ENCODE measurements at places on chromosomes 7 and 10.

- no peak for DNase-seq
Measured at GRCh38 chr10:23063973-23064812, 31.2 kb upstream of the MSRB2 start.

DNA sequence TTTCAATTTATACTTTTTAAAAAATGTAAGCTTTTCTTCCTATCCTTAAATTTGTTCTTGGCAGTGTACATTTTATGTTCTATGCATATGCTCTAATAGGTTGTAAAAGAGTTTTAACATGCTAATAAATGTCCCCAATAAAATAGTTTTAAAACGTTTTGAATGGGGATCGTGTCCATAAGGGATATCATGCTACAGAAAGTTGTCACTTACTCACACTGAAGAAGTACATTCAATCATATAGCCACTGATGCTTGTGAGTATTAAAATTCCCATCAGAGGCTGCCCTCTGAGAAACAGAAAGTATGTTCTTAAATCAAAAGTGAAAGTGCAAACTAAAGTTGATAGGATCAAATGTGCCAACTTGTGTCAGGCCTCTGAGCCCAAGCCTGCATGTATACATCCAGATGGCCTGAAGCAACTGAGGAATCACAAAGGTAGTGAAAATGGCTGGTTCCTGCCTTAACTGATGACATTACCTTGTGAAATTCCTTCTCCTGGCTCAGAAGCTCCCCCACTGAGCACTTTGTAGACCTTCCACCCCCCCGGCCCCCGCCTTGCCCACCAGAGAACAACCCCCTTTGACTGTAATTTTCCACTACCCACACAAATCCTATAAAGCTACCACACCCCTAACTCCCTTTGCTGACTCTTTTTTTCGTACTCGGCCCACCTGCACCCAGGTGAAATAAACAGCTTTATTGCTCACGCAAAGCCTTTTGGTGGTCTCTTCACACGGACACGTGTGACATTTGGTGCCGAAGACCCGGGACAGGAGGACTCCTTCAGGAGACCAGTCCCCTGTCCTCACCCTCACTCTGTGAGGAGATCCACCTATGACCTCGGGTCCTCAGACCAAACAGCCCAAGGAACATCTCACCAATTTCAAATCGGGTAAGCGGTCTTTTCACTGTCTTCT is 877 bp upstream of the NOD1 start:
- no peak for DNase-seq

GRCh38 chr10:82953331-82953730 is 1078.3 kb downstream of the NRG3 start:
- DNase-seq = no peak

DNA sequence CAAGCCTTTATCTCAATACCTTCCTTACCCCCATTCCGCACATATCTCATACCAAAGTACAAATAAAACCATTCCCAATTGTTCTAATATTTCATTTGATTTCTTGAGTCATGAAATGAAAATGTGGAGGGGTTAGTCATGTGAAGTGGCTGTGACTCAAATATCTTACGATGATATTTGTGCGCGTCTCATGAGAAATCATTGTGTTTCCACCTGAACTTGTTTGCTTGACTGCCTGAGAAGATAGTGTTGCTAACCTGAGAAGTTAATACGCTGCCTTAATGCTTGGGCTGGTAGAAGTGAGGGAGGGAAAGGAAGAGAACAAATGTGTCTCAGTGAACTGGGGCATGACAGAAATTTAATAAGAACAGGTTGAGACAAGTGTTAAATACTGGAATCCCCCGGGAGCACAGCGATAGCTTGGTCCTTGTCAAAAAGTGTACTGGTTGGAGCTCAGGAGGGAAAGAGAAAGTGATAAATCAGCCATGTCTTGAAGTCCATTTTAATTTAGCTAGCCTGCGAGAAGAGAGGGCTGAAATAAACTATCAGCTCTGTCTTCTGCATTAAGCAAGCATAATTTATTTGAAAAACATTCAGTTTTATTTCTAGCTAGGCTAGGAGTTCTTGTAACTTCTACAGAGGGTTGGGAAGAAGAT is 7.2 kb upstream of the EPHA1 start:
- no peak for DNase-seq

GRCh38 chr10:131906269-131906639 is 5.4 kb downstream of the PPP2R2D start:
- no peak for DNase-seq

GRCh38 chr10:3961082-3961481 is 176.1 kb upstream of the KLF6 start:
- DNase-seq = no peak

DNA sequence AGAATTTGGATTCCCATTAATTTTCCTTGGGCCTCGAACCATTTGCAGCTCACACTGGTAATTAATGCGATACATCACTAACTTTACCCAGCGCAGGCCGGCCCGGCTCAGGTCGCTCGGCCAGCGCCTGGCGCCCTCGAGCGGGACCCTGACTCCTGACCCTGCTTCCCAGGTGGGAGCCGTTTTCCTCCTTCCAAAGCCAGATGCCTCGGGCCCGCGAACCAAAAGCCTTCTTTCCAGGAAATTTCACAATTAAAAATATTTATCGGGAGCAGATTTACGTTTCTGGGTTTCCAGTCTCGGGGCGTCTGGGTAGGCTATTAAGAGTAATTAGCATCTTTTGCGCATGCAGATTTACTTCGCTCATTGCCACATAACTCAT is 12.2 kb downstream of the LBX1 start:
- DNase-seq = no peak

GRCh38 chr7:144691240-144691639 is 144.6 kb downstream of the TPK1 start:
- DNase-seq = no peak

GRCh38 chr7:142298009-142298408 is 40.2 kb upstream of the PRSS58 start:
- no peak for DNase-seq

- no peak for DNase-seq
Measured at GRCh38 chr10:37479469-37479868, 354.1 kb downstream of the ANKRD30A start.

- no peak for DNase-seq
Measured at GRCh38 chr10:9577746-9578145, 1439.9 kb upstream of the CELF2 start.

GRCh38 chr7:34198231-34198641 is 292.9 kb downstream of the BMPER start:
- DNase-seq = no peak

GRCh38 chr10:28367413-28367812 is 64.5 kb upstream of the MPP7 start:
- DNase-seq = no peak

GRCh38 chr10:74081192-74081803 is 69.3 kb downstream of the AP3M1 start:
- DNase-seq = peak; percentile 54

DNA sequence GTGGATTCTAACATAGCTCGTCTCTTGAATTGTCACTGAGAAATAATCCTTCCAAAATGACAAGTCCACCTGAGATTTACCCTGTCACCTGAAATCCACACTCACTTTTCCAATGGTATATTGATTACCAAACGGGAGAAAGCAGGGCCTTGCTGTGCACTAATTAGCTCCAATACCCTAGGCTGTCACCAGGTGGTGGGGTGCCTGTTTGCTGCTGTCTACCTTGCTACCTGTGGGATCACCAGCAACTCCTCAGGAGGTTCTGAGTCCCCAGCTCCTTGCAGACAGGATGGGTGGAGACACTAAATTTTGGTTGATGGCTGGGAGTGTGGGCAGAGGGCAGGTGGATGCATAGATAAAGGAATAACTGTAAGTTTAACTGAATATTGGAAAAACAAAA is 237.2 kb upstream of the ZNF32 start:
- no peak for DNase-seq

DNA sequence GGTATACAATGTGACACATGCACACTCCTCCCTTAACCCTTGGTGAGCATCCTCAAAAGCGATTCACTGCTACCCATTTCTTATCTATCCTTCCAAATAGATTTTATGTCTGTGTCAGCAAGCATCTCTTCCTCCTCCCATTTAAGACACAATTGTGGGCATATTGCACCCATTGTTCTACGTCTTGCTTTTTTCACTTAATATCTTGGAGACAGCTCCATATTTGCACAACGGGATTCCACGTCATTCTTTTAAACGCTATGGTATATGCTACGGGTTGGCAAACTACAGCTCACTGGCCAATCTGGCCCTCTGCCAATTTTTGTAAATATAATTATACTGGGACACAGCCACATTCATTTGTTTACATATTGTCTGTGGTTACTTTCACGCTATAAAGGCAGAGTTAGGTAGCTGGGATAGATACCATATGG is 88.6 kb downstream of the RNF216 start:
- no peak for DNase-seq

- DNase-seq = no peak
Measured at GRCh38 chr7:85771516-85771915, 584.7 kb upstream of the SEMA3D start.

- no peak for DNase-seq
Measured at GRCh38 chr10:98460837-98461499, 14.2 kb upstream of the HPS1 start.

- DNase-seq = no peak
Measured at GRCh38 chr7:93051660-93052059, 66.1 kb downstream of the SAMD9 start.

DNA sequence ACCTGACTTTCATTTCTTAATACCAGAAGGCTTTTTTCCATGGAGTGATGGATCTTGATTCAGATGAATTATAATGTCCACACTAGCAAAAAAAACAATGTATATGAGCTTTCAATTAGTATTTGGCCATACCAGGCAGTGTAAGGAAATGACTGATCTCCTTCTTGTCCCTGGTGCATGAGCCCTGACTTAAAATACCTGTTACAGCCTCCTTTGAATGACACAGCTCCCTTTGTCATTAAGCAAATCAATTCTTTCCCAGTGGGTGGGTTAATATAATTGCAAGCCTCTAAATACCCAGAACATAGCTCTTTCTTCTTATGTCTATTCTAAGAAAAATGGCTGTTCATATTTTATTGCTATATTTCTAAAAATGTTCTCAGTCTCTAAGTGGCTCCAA is 164.7 kb downstream of the C1GALT1 start:
- DNase-seq = no peak

DNA sequence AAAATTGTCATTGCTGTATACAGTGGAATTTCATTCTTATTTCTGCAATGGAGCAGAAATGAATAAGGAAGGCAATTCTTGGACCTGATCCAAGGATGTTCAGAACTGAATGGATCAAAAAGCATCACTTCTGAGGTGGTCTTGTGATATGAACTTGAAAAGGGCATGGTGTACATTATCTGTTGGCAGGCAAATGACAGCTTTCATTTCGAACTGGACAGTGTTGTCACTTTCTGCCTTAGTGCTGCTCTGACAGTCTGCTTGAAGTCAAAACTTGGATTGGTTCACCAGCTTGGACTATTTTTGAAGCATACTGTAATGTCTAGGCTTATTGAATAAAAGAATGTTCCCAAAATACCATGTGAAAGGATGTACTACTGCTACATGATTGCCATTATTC is 52.0 kb downstream of the VCL start:
- DNase-seq = no peak

- no peak for DNase-seq
Measured at GRCh38 chr7:48182718-48183369, 11.6 kb downstream of the ABCA13 start.

DNA sequence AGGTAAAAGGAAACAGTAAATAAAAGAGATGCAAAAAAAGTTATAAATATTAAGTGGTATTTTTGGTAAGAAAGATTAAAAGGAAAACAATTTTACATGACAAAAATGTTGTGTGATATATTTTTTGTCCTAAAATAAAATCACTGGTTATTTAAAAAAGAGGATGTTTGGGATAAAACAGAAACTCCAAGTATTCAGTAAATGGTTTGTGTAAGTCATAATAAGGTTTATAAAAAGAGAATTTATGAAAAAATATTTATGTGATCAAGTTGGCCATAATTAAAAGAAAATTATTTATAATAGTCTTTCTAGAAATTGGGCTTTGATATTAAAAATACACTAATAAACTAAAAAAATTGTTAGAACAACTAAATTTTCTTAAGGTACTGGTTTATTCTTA is 38.2 kb upstream of the FIGNL1 start:
- DNase-seq = no peak

DNA sequence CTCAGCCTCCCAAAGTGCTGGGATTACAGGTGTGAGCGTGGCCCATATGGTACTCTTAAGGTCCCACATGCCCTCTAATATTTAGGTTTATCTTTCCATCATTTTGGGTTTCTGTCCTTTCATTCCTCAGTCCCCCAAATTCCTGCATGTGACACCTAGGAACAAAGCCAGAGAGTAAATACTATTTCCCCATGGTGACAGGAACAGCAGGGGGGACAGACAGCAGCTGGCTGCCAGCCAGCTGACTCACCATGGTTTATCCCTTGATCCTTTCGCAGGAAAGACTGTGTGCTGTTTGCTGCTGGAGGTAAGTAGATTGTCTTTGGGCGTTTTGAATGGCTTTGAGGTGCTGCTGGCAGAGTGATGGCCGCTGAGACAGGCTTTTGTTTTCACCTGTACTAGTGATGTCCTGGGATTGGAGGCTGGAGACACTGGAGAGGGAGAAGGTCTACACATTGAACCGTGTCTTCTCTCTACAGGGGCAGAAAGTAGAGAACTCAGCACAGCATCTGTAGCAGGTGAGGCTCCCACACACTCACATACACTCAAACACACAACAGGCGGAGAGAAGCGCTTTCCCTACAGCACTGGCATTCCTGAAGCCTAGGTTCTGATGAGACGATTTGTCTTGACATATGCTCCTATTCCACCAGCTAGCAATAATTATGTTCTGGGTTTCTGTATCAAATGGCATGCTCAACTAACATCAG is 83.7 kb upstream of the EFCAB10 start:
- DNase-seq = no peak

DNA sequence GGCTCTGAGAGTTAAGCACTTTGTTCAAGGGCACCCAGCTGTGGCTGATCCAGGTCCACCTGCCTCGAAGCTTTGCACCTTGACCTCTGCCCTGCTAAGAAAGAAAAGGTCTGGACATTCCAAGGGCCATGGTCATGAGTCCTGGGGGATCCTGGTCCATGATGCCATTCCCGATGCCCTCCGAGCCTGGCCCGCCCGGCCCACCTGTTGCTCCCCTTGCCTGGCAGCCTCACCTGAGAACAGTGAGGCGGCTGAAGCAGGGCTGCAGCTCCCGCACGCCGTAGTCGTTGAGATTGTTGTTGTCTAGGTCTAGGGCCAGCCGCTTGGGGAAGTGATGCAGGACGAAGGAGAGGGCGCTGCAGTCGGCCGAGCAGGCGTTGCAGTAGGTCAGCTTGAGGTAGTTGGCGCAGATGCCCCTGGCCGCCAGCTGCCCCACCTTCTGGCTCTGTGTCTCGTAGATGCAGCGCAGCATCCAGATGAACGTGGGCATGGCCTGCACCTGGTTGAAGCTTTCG is 27.5 kb downstream of the NOD1 start:
- DNase-seq = no peak

Data from putamen (tissue), 1 donor.